ENCODE measurements at places on chromosomes 7 and 10.

- no peak for DNase-seq
Measured at GRCh38 chr10:103748020-103748419, 107.4 kb downstream of the SH3PXD2A start.

GRCh38 chr7:137885678-137886077 is 38.9 kb upstream of the DGKI start:
- no peak for DNase-seq

DNA sequence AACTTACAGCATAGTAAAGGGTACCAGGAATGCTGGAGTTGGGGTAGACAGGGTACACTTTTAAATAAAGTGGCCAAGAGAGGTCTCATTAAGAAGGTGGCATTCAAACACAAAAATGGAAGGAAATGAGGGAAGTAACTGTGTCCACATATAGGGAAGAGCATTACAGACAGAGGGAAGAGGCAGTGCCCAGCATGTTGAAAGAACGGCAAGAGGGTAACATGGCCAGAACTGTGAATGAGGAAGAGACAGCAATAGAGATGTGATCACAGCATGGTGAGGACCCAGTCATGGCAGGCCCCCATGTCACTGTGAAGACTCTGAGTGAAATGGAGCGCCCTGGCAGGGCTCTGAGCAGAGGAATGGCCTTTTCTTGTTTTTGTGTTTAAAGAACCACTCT is 35.1 kb upstream of the ZNRF2 start:
- DNase-seq: no peak

- no peak for DNase-seq
Measured at GRCh38 chr7:139991269-139991666, 71.5 kb downstream of the PARP12 start.

DNA sequence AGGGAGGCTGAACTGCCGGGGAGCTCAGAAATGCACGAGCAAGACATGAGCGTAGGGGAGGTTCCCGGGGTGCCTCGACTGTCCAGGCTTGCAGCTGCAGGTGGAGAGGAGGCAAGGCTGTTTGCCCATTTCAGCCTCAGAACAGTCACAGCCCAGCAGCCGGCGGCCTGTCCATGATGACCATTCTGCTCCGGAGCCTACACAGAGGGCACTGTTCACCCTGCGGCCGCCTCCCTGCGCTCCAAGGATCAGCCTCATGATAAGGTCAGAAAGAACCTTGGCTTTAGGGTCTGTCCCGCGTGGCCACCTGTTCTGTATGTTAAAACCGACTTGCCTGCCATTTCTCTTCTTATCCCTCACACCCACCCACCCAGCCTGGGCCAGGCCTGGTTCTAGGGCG is 21.9 kb upstream of the CFAP46 start:
- no peak for DNase-seq

- no peak for DNase-seq
Measured at GRCh38 chr7:76086070-76086469, 38.2 kb downstream of the MDH2 start.

DNA sequence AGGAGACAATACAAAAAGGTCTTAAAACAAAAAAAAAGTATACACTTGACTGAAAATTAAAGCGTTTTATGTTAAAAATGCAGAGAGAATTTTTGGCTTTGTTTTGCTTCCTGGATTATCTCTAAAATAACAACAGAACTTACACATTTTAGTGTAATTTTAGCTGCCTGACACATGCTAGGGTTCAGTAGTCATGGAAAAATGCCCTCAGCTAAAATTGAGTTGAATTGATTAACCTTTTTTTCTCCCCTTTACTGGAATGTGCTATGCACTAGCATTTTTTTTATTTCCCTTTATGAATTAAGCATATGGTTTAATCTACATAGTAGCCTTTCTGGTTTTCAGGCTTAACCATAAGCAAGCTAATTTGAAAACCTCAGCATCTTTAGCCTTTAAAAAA is 89.9 kb downstream of the ZNF277 start:
- no peak for DNase-seq

Measured in retina (tissue), 1 donor.